ENCODE measurements at places on chromosomes 1 and 21. TPM values are rescaled to one million over a fixed set of nuclear protein-coding genes. Genes with fewer than 3 reads are reported as not detected.

GRCh38 chr1:229371624-229372023 is 28.8 kb upstream of the CCSAP start:
- DNase-seq: no peak

- no peak for DNase-seq
Measured at GRCh38 chr1:240189386-240189989, 97.8 kb downstream of the FMN2 start.

- no peak for DNase-seq
Measured at GRCh38 chr1:18293291-18293690, 185.7 kb downstream of the IGSF21 start.

- no peak for DNase-seq
Measured at GRCh38 chr1:145688328-145688727, 18.8 kb downstream of the PDZK1 start.

- peak; percentile 33 for DNase-seq
Measured at GRCh38 chr1:151534662-151535278, 5.3 kb upstream of the TUFT1 start.

DNA sequence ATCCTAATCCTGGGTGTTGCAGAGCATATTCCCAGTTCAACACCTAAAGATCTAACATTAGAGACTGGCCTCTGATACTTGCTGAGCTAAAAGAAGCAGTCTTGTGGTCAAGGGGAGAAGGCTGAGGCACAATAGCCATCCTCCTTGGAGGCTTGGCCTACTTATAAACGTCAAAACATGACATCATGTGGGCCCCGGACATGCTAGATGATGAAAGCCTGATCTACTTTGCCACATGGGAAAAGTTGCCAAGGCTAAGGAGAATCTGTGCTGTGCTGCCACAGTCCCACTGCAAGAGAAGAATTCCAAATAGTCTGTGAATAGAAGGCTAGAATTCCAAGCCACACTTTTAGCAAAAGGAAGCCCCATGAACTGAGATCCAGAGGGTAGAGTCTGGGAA is 43.9 kb upstream of the SAMD13 start:
- DNase-seq: no peak

DNA sequence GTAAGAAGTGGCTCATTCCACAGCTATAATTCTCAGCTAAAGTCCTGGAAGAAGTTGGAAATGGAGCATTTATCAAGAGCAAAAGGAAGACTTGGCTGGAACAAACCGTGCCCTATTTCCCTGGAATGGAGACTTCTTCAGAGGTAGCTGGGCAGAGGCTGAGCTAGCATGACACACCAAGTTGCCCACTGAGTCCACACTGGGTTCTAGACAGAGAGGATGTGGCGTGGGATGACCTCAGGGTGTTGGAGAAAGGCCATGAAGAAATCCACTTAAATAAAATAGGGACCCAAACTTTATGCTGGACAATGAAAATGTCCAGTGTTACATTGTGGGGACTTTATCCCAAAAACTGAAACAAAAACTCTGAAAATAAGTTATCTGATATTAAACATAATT is 116.2 kb downstream of the KCNJ6 start:
- no peak for DNase-seq

- no peak for DNase-seq
Measured at GRCh38 chr1:66393586-66394287, 140.2 kb upstream of the SGIP1 start.

GRCh38 chr1:30302858-30303257 is 420.5 kb downstream of the MATN1 start:
- DNase-seq: no peak

GRCh38 chr1:84996846-84997666 is at the start of gene MCOLN2:
TSS of gene MCOLN2 (minus strand) at chr1:84997113. CDS start at chr1:84996872, 241 bp downstream.
- DNase-seq: no peak

DNA sequence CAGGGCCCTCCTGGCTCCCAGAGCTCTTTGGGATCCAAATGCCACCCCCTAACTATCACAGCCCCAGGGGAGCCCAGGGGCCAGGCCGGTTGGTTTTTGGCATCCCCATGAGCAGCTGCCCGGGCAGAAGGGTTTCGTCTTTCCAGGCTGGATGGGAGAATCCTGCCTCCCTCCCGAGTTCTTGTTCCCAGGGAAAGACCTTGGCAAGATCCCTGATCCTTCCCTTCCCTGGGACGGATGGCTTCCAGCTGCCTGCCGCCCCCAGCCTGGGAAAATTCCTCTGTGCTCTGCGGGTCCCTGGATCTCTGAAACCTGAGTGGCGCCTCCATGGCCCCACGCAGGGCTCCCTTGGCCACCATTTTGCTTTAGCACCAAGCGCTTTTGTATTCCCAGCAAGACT is 55.6 kb downstream of the TAS1R2 start:
- DNase-seq: no peak

DNA sequence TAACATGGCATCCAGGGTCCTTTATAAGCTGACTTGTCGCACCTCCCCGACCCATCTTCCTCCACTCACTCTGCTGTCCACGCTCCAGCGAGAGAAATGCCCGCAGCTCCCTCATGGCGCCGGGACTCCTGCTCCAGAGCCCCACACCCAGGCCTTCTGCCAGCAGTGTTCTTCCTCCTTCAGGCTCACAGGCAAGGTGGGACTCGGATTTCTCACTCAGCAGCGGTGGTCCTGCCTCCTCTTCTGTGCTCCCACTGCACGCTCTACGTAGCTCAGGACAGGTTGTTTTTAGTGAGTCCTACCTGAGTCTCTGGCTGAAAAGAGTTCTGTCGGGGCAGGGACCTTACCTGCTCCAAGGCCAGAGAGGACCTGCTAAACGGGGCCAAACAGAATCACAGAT is 11.2 kb downstream of the THEMIS2 start:
- no peak for DNase-seq

DNA sequence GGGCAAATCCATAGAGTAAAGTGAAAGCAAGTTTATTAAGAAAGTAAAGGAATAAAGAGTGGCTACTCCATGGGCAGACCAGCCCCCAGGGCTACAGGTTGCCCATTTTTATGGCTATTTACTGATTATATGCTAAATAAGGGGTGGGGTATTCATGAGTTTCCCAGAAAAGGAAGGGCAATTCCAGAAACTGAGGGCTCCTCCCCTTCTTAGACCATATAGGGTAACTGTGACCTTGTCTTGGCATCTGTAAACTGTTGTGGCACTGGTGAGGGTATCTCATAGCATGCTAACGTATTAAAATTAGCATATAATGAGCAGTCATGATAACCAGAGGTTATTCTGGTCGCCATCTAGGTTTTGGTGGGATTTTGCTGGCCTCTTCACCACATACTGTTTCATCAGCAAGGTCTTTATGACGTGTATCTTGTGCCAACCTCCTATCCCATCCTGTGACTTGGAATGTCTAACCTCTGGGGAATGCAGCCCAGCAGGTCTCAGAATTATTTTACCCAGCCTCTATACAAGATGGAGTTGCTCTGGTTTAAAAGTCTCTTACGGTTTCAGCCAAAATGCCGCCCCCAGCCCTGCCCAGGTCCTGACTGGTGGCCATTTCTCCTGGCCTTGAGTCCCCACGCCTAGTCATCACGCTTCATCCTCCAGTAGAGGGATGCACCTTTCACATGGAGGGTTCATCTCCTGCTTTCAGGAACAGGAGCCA is 982 bp upstream of the TRIM17 start:
- DNase-seq: peak; percentile 15

- DNase-seq: peak; percentile 40
Measured at GRCh38 chr1:34983700-34984355, 1.3 kb downstream of the TMEM35B start.

DNA sequence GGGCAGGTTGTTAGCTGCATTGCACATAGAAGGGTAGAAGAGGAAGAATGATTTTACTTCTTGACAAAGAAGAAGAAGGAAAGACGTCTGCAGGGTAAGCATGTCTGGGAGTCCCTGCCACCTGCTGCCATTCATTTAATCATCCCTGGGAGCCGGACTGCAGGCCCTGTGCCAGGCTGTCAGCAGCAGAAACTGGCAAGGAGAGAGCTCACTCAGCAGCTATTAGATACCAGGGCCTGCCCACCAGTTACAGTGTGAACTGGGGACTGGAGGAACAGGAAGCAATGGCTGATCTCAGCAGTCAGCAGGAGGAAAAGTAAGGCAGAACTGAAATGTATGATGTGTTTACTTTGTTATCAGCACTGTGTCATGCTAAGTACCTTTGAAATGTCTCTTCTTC is 75.7 kb upstream of the C1orf87 start:
- DNase-seq: no peak

GRCh38 chr1:42385283-42385682 is 4.7 kb downstream of the RIMKLA start:
- DNase-seq: peak; percentile 2

DNA sequence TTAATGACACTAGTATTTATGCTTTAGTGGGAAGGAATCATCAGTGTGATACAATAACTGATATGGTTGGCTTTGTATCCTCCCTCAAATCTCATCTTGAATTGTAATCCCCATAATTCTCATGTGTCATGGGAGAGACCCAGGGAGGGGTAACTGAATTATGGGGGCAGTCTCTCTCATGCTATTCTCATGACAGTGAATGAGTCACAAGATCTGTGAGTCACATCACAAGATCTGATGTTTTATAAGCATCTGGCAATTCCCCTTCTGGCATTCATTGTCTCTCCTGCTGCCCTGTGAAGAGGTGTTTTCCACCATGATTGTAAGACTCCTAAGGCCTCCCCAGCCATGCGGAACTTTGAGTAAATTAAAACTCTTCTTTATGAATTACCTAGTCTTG is 1760.3 kb downstream of the NCAM2 start:
- no peak for DNase-seq

GRCh38 chr21:39650801-39651200 is 38.1 kb downstream of the B3GALT5 start:
- peak; percentile 37 for DNase-seq

GRCh38 chr1:40862008-40862863 is at the start of gene CITED4:
TSS of gene CITED4 (minus strand) at chr1:40862363. CDS start at chr1:40862127, 236 bp downstream.
- DNase-seq: peak; percentile 61

- no peak for DNase-seq
Measured at GRCh38 chr1:172967936-172968335, 82.8 kb downstream of the TNFSF18 start.

DNA sequence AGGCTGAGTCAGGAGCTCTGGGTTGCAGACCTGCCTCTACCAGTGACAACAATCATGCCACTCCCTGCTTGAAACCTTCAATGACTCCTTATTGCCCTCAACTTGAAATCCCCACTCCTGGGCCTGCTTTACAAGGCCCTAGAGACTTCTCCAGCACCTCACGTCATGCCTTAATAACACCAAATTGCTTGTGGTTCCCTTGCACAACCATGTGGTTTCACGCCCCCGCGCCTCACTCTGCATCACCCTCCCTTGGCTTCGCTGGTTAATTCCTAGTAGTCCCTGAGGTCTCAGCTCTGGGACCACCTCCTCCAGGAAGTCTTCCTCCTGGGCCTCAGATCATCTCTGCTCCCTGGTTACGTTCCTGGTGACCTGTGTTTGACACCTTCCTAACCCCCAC is 33.0 kb downstream of the EPHA2 start:
- peak; percentile 96 for DNase-seq

- DNase-seq: peak; percentile 9
Measured at GRCh38 chr1:113178522-113178921, 105.5 kb downstream of the LRIG2 start.

DNA sequence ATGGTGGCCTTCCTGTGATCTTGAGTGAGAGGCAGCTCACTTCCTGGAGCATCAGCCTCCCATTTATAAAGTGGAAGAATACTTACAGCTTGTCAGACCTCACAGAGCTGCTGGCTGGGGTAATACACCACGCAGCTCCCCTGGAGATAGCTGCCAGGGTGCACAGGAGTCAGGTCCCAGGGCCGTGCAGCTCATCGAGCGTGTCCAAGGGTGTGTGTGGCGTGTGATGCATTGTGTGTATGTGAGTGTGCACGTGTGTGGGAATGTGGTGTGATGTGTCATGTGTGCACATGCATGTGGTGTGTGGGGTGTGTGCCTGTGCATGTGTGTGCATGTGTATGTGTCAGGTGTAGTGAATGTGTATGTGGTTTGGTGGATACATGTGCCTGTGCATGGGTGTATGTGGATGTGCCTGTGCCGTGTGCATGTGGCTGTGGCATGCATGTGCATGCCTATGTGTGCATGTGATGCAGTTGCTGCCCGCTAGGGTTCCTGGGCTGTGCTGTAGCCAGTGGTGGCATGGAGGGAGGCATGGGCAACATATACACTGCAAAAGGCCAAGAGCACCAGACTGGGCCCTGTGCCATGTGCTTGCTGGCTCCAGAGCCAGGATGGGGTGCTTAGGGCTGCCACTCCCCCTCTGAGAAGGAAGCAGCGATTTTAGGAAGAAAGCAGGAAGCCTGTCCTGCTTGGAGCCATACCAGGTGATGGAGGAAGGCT is 24.6 kb downstream of the WNT3A start:
- no peak for DNase-seq

DNA sequence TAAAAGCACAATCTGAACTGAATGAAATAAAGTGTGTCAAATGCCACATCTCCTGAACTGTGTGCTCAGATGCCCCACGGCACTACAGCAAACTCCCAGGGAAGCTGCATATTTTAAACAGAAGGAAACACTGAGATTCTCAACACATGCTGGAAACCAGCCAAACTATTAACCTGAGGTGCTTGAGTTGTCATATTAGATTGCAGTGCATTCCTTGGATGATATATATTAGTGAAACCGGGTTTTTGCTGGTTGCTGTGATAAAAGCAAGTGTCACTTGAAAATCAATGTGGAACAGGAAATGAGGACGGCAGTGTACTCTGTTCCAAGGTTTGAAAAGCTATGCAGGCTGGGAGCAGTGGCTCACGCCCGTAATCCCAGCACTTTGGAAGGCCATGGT is 8.7 kb downstream of the SYNJ1 start:
- DNase-seq: no peak

GRCh38 chr1:24204116-24204515 is 17.0 kb upstream of the IFNLR1 start:
- no peak for DNase-seq

DNA sequence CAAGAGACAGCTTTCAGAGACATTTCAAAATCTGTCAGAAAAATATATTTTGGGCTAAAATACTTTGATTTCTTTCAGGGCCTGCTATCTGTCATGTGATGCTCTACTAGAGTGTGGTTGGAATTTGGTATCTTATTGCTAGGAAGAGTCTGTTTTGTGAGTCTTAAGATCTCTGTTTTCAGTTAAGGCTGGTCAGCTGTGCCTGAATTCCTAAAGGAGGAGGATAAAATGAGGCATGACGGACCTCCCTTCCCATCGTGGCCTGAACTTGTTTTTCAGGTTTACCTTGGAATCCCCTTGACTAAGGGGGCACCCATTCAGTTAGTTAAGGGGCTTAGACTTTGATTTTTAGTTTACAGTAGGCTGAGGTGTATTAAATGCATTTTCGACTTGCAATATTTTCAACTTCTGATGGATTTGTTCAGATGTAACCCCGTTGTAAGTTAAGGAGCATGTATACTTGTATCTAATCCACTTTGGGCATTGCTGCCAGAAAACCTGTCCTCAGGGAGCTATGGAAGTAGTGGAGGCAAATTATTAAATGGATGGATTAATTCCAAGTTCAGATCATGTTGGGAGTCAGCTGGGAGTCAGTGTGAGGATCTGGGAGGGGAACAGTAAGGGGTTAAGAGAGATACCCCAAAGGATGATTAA is 18.3 kb downstream of the CAPN2 start:
- DNase-seq: no peak

The FLVCR1 gene
- total RNA-seq: 9.3 TPM

The PAPPA2 gene
- 21.5 TPM for total RNA-seq

The LCE6A gene
- not detected for total RNA-seq

The STUM gene
- not detected for total RNA-seq

The EIF3I gene
- 184 TPM for total RNA-seq

The GBP7 gene
- not detected for total RNA-seq

The FAM163A gene
- not detected for total RNA-seq

The RGS13 gene
- total RNA-seq: not detected

The LRRC42 gene
- total RNA-seq: 51.1 TPM
